Liver (tissue), 10 donors: ENCODE measurements at places on chromosomes 2 and 18.

- DNase-seq = no peak
Observed at GRCh38 chr2:38690499-38691420, 24.8 kb downstream of the GALM start.

GRCh38 chr2:234375176-234375880, 121.6 kb downstream of the ARL4C start:
- DNase-seq = no peak

GRCh38 chr2:54673501-54673998, 49.9 kb upstream of the EML6 start:
- no peak for DNase-seq

- no peak for DNase-seq
Observed at GRCh38 chr2:241137276-241138190, 11.7 kb downstream of the PASK start.

- no peak for DNase-seq
Observed at GRCh38 chr18:13568443-13569392, 157.6 kb downstream of the FAM210A start.

- DNase-seq = peak; percentile 99
Observed at GRCh38 chr2:241701399-241702154, at the start of gene ING5. TSS of gene ING5 (plus strand) at chr2:241702039. CDS start at chr2:241702066, 27 bp downstream.

- DNase-seq = no peak
Observed at GRCh38 chr2:168089200-168089599, 158.2 kb downstream of the STK39 start.

DNA sequence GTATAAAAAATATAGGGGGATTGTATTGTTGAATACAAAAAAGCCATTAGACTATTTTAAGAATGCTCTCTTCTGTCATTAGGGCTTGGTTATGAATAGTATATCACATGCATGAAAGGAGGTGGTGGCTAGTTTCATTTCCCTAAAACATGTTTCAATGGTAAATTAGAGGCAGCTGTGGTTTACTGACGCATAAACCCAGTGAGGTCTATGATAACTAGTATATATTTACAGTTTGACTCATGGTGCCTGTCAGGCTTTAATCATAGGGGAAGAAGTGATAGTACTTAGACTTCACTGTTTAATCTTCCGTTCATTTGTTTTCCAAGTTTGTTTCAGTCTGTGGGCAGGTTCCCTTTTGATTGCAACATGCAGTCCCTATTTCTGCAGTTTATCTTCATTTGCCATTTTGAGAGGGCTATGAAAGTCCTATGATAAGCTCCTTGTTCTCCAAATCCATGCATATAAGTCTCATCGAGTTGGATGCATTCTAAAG, 55.1 kb upstream of the MAP4K3 start:
- DNase-seq = no peak

- DNase-seq = no peak
Observed at GRCh38 chr2:197028230-197028629, 101.7 kb upstream of the PGAP1 start.

DNA sequence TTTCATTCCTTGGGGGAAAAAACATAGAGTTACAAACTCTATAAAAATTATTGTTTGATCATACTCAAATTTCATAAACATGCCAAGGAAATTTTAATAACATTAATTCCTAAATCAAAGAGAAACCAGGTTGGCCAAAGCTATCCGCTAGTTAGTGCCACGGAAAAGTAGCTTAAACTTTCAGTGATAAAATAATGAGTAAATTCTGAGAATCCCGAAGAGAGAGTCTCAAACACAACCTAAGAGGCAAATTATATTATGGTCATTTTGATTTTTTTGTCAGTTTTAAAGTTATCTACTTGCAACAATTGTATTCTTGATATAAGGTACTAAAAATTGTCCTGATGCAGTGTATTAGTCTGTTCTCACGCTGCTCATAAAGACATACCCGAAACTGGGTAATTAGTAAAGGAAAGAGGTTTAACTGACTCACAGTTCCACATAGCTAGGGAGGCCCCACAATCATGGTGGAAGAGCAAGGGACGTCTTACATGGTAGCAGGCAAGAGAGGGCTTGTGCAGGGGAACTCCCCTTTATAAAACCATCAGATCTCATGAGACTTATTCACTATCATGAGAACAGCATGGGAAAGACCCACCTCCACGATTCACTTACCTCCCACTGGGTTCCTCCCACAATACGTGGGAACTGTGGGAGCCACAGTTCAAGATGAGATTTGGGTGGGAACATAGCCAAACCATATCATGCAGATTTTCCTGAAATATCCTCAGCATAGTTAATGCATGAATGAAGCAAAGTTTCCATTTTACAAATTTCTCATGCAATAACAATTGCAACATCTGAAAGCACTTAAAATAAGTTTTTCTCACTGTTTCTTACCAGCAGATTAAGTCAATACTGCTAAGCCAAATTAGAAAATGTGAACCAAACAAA, 205.9 kb upstream of the STK17B start:
- no peak for DNase-seq

DNA sequence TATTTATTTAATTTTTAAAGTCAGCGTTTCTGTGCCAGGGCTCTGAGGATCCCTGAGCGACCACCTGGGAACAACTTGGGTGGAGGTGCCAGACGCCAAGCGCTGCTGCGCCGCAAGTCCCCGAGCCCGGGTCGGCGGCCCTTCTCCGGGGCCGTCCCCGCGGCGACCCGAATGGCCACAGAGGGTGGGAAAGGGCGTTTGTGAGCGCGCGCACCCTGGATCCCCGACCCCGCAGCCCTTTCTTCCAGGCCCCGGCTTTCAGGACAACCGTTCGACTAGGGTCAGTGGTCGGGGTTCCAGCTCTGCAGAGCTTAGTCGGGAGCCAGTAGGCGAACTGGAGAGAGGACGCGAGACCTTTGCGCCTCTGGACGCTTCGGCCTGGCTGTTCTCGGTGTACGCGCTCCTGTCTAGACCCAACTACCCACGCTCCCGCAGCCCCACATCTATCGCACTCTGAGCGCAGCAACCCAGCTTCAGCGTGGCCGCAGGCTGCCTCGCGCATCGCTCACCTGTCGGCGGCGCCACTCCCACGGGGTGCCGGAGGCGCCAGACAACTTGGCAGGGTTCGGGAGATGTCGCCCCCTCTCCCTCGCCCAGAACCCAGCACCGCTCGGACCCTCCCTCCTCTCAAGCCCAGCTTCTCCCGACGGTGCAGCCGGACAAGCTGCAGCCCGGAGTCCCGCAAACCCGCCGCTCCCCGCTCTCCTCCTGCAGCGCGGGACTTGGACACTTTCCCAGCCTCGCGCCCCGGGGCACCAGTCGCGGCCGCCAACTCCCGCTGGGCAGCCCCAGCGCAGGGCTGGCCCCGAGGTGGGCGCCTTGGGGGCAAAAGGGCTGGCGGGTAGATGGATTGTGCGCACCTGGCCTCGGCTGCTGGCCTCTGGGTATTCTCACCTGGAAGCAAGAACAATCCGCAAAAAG, 758 bp downstream of the LYPD1 start:
- DNase-seq = no peak

- peak; percentile 54 for DNase-seq
Observed at GRCh38 chr2:239816576-239817467, 208.3 kb downstream of the NDUFA10 start.

- DNase-seq = no peak
Observed at GRCh38 chr2:44112096-44112495, 56.6 kb upstream of the PPM1B start.

DNA sequence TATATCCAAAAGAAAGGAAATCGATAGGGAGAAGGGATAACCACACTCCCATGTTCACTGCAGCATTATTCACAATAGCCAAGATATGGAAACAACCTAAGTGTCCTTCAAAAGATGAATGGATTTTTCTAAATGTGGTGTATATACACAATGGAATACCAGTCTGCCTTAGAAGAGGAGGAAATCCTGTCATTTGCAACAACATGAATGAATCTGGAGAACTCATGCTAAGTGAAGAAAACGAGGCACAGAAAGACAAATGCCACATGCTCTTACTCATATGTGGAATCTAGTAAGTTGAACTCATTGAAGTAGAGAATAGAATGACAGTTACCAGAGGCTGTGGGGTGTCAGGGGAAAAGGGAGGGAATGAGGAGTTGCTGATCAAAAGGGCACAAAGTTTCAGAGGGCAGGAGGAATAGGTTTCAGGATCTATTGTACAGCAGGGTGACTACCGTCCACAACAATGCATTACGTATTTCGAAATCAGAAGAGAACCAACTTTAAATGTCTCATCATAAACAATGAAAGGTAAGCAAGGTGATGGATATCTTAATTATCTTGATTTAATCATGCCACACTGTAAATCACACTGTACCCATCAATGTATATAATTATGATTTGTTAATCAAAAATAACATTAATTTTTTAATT, 46.1 kb downstream of the SIGLEC15 start:
- DNase-seq = no peak

GRCh38 chr2:43328133-43328532, 101.7 kb upstream of the ZFP36L2 start:
- peak; percentile 23 for DNase-seq

- DNase-seq = no peak
Observed at GRCh38 chr2:98087447-98088020, 567 bp downstream of the VWA3B start.

DNA sequence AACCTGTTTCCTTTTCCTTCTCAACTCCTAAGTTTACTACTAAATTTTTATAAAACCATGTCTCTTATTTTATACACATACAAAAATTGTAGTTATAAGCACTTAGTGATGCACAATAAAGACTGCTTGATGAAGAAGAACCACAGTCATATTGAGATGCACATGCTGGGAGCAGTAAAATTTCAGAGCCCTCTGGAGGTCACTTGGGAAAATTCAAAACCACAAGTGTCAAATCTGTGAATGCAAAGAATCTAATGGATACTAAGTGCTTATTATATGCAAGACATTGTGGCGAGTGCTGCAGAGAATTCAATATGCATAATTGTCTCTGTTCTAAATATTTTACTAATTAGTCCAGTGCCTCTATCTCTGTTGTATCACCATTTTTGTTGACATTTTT, 180.5 kb downstream of the VWC2L start:
- no peak for DNase-seq

GRCh38 chr18:47748847-47749599, 181.4 kb downstream of the SMAD2 start:
- peak; percentile 84 for DNase-seq

DNA sequence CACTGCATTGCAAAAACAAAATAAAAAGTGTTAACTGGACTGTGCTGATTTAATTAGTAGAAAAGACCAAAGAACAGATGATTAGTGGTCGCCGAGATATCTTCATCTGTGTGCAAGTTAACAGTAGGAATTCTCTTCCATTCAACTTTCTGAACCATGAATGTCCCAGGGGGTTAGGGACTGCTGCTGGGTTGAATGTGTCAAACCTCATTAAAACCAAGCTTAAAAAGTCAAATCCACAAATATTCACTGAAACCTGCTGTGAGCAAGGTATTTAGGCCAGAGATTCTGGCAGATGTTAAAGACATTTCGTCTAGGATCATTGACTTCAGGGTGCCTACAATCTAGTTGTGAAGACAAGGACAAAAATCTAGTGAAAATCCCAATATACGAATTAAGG, 58.7 kb downstream of the STPG4 start:
- DNase-seq = no peak

DNA sequence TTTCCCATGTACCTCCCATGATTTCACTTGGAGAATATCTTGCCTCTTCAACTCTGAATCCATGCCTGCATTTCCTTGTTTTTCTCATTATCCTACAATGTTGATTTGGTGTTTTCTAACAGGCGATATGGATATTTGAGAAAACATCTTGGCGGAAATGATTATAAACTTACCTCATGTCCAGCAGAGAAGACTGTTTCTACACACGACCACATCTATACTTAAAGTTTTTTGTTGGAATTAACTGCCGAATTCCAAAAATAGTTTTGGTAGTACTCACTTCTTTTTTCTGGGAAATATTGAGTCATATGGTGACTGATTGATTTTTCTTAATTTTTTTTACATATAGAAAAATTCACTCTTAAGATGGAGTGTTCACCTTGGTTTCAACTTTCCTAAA, 41.4 kb upstream of the TMEFF2 start:
- no peak for DNase-seq

GRCh38 chr2:40450796-40451430, 977 bp downstream of the SLC8A1 start:
- DNase-seq = no peak

DNA sequence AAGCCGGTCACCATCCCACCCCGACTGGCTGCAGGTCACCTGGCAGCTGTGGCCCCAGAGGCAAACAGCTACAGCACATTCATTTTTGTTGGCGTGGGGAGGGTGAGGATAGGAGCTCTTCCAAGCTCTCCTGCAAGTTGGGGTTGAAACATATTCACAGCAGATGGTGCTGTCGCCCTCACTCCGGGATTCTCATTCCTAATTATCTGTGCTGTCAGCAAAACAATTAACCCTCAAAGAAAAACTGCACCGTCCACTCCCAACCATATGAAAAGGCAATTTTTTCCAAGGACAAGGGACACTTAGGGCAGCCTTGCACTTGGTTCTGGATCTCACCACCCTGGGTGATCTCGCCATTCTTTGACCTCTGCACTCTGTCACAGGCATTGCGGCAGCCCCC, 68.6 kb downstream of the ZBTB7C start:
- no peak for DNase-seq

DNA sequence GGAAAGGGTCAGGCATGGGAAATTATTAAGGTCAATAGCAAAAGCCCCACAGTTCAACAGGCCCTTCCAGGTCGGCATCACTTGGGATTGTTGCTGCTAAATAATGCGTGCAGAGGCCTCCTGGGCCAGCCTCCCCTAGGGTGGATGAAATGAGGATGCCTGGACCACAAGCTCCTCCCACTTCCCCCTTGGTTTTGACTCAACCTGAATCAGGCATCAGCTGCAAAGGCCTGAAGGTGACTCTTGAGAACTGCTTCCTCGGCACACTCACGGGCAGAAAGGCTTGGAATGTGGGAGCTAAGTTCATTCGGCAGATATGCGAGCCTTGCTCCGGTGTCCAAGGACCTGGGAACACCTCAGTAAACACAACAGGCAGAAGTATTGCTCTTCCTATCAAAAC, 69.3 kb downstream of the MBP start:
- DNase-seq = no peak

DNA sequence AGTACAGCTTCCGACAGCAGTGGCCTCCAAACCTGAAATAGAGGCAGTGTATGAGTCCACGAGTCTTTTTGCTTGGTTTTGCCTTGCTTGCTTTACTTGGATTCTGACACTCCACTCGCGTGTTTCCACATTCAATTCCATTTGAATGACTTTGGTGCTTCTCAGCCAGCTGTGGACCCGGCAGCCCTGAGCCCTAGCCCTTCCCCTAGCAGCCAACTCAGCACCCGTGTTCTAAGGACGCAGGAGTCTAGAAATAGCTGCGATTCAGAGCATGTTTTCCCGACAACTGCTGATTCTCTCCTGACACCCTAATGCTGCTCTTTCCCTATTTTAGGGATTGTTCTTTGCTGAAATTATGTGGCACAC, 20.6 kb downstream of the LRRFIP1 start:
- no peak for DNase-seq

- no peak for DNase-seq
Observed at GRCh38 chr2:138902239-138902871, 122.2 kb upstream of the NXPH2 start.
